NCI-H1092 (cell line): ENCODE measurements at places on chromosomes 2 and 18.

GRCh38 chr2:217527590-217528202, 475.1 kb downstream of the TNS1 start:
- no peak for DNase-seq

DNA sequence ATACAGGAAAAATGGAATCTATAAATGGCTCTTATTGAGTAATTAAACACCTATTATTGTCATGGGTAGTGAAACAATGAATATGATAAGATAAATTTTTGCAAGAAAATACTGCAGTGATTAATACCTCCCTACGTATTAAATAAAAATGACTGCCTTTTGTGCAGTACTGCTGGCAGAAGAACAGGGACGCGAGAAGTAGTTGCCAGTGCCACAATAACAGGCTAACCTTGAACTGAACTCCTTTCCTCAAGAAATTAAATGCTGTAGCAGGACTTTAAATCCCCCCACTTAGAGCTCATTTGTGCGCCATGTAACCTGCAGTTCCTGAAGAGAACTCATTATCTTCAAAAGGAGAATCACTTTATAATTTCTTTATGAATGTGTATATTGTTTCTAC, 24.6 kb downstream of the FIGN start:
- DNase-seq: no peak

DNA sequence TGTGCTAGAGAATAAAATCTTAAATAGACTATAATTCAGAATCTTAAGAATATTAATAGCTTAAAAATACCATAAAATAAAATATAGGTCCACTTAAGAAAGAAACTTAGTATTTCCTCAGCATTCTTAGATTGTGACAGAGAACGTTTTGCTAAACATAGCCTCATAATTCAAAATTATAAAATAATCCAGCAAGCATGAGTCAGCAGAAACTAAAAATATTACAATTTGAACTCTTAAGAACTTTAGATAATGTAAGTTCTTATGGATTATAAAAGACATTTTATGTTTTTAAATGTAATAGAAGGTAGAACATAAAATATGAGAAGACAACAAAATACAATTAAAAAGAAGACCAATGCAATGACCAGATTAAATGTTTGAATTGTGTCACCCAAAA, 164.5 kb upstream of the MC4R start:
- no peak for DNase-seq

- DNase-seq: no peak
Observed at GRCh38 chr2:152222975-152223637, 47.5 kb upstream of the STAM2 start.

DNA sequence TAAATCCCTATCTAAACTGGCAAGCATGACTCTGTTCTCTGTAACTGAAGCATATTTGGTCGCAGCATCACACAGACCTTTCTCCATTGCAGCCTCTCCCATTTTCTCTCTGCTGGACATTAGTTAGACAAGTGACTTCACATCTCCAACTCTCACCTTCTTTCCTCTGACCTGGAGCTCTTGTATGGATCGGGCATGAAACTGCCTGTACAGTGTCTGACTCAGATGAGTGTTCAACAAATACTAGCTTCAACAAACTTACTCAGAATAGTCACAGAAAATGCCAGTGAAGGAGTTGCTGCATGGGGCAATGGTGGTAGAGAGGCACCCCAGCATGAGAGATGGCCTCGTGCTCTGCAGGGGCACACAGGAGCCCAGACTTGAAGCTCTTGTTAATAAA, 104.7 kb upstream of the COPS8 start:
- no peak for DNase-seq

DNA sequence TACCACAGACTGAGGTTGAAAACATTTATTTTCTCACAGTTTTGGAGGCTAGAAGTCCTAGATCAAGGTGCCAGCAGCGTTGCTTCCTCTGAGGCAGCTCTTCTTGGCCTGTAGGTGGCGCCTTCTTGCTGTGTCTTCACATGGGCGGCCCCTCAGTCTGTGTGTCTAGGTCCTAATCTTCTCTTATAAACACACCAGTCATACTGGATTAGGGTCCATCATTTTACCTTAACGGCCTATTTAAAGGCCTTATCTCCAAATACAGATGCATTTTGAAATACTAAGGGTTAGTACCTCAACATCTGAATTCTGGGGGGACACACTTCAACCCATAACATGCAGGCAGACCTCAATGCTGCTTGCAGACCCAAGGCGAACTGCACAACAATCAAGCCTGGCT, 4.4 kb upstream of the RMC1 start:
- peak; percentile 48 for DNase-seq

- no peak for DNase-seq
Observed at GRCh38 chr18:36610661-36611060, 218.1 kb downstream of the TPGS2 start.

- DNase-seq: no peak
Observed at GRCh38 chr2:69790601-69790959, 38.9 kb upstream of the GMCL1 start.
